ENCODE measurements at places on chromosomes 2 and 18. TPM values are rescaled to one million over a fixed set of nuclear protein-coding genes. Genes with fewer than 3 reads are reported as not detected.

Gene MROH2A
- not detected for total RNA-seq

Gene ALKAL2
- total RNA-seq = not detected

Gene FAM210A
- 24.6 TPM for total RNA-seq

Gene IRS1
- 4.6 TPM for total RNA-seq

Gene RRM2
- 54.9 TPM for total RNA-seq

Gene IGFBP2
- 1.9 TPM for total RNA-seq
